ENCODE measurements at places on chromosomes 2 and 18. TPM values are rescaled to one million over a fixed set of nuclear protein-coding genes. Genes with fewer than 3 reads are reported as not detected.

MARCHF7 gene
- total RNA-seq, result 108 TPM

MBP gene
- total RNA-seq, result 12.7 TPM

CCBE1 gene
- 48.7 TPM for total RNA-seq

SERPINB3 gene
- 0.07 TPM for total RNA-seq

KCNG2 gene
- total RNA-seq, result not detected

MOCOS gene
- 5.6 TPM for total RNA-seq

TBR1 gene
- total RNA-seq, result not detected

DPYSL5 gene
- not detected for total RNA-seq

ASAP2 gene
- total RNA-seq, result 63.4 TPM

CERKL gene
- total RNA-seq, result not detected

PIEZO2 gene
- 5.3 TPM for total RNA-seq

All from smooth muscle cell of the pulmonary artery (primary cell).